ENCODE measurements at places on chromosomes 5 and 9.

- no peak for DNase-seq
Measured at GRCh38 chr9:123239726-123240125, 28.7 kb downstream of the STRBP start.

GRCh38 chr5:43780586-43780985 is 177.6 kb downstream of the NNT start:
- no peak for DNase-seq

GRCh38 chr9:7103771-7104170 is 346.0 kb downstream of the KDM4C start:
- DNase-seq: no peak

- DNase-seq: no peak
Measured at GRCh38 chr5:54852007-54852406, 133.4 kb downstream of the ESM1 start.

DNA sequence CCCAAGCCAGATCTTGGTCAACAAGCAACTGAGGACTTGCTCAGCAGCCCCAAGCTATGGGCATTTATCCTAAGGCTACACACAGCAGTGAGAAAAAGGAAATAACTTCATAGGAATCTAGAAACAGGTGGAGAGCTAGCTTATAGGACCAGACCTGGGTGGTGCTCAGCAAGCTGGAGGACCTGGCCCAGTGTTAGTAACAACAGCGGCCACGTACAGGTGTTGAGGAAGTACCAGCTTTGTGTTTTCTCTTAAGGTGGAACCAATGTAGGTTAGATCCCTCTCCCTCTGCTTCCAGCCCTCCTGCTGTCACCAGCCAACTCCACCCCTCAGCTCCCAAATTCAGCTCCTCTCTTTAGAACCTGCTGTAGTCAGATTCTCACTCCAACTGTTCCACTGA is 43.4 kb downstream of the IRF1 start:
- DNase-seq: no peak

GRCh38 chr5:60668686-60669304 is 31.2 kb downstream of the DEPDC1B start:
- no peak for DNase-seq

GRCh38 chr9:78682216-78682615 is 385.3 kb downstream of the PSAT1 start:
- DNase-seq: no peak

All from hepatic stellate cell (primary cell).